NCI-H69 (cell line): ENCODE measurements at places on chromosomes 13 and 19.
A peak's percentile ranks its signal among the peaks of the same experiment; 100 is the strongest.

GRCh38 chr13:37929308-37929707, 59.7 kb upstream of the TRPC4 start:
- DNase-seq = peak; percentile 79

DNA sequence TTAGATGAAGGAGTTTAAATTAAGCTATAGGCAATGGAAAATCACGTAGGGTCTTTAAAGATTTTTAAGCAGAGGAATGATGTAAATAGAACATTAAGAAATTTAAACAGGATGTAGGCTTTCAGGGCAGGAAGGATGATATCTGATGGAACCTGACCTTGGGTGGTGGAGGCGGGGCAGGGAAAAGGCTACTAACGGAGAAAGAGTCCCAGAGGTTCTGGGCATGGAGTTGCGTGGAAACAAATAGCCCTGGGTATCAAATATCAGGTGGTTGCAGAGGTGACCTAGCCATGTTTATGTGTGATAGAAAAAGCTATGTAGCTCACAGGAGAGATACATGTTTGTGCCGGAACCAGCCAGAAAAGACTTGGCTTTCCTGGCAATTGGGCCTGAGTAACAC, 7.8 kb upstream of the CDK8 start:
- DNase-seq = no peak

DNA sequence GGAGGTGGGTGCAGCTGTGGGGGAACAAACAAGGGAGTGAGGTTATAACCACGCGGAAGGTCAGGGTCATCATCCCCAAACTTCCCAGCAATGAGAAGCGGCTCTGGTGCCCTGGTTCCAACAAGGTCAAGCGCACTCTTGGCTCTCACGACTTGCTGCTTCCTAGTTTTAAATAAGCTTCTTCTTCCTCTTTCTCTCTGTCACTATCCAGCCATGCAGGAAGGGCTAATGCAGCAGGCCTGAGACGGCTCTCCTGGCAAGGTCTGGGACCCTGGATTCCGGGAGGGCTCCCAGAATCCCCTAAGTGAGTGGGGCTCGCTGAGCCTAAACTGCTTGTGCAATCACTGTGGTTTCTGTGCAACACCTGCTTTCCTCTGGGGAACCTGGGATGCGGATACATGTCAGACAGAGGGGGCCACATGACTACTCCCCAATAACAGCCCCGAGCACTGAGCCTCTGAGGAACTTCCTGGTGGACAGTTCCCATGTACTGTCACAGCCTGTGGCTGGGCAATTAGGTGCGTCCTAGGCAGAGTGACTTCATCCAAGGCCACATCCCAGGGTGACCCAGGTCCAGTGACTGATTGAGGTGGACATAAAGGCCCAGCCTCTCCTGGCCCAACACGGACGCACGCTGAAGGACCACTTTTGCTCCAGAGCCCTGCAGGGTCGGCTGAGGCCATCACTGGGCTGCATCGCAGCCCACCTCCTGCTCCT, 24.2 kb downstream of the VRK3 start:
- DNase-seq = no peak

DNA sequence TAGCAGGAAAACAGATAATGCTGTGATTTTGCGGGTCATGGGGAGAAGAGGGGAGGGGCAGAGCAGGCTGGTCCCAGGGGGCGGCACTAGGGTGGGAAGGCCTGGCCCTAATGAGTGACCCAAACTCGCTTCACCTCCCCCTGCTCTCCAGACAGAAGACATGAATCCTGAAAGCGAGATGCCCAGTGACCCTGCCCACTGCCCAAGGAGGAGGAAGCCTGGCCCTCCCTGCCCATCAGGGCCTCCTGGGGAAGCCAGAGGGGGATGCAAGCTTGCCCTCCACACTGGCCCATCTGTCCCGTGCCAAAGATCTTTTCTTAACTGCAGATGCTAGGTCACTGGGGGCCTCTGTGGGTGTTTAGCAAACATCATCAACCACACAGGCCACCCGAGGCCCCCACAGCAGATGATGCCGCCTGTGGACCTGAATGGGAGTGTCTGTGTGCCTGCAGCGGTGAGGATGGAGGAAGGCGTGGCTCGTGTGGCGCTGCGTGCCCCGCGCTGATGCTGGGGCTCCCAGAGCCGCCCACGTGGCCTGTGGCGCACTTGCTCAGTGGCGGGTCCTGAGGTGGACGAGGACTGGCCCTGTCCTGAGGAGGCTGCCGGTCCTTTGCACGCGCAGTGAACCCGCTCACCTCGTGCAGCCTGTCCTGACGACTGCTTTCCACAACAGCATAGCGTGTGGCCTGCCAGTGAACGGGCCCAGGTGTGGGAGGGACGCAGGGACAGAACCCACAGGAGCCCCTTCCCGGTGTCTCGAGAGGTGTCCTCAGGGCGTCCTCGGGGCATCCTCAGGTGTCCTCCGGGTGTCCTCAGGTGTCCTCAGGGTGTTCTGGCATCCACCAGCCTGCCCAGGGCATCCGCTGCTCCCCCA, 80.5 kb upstream of the MCF2L start:
- peak; percentile 31 for DNase-seq

DNA sequence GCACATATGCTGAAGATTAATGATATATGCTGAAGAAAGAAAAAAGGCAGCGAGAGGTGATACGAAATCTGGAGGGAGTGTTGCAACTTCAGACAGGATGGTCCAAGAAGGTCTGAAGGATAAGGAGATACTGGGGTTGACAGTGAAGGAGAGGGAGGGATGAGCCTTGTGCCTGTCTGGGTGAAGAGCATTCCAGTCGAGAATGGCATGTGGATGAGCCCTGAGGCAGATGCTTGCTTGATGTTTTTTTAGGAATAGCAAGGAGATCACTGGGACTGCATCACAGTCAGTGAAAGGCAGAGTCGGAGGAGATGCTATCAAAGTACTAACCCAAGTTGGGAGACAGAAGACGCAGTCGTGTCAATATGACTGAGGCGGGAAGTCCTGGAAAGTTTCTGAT, 13.3 kb upstream of the LAIR2 start:
- DNase-seq = no peak
